GM23248 (cell line): ENCODE measurements at places on chromosomes 3 and 15. TPM values are rescaled to one million over a fixed set of nuclear protein-coding genes. Genes with fewer than 3 reads are reported as not detected.

DNA sequence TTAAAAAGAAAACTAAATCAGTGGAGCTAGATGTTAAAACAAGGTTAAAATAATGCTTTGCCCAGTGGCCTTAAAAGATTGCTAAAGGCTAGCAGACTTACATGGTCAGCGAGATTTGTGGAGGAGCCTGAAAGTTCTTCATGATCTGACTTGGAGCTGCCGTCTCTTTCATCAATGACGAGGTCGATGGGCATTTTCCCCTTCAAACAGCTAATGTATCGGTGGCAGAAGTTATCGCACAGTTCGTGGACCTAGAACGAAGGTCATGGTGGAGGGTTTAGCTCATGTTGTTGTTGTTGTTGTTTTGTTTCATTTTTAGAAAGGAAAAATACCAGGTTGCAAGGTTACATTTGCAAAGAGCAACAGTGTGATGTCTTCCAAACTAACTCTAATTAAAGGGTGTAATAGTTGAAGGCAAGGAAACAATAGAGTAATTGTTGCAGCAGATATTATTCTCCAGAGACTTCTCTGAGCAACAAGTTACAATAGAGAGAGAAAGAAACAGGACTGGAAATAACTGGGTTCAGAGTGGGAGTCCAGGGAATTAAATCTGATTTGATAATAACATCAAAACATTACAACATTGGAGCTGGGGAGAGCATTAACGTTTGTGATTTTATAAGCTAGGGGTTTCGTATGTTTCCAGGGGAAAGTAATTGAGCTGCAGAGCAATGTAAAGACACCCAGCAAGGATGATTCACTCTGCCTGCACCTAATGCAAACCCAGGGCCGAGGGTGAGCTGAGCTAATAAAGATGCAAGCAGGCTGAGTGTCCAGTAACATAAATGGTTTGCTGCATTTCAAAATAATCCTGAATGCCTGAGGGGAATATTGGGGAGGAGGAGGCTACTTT lies 6.6 kb downstream of the MEIS2 start:
- H3K27me3 ChIP-seq, result no peaks in the 10 kb centered on the region
- H3K4me1 ChIP-seq, result peaks cover 50% of the 10 kb centered on the region
- H3K27ac ChIP-seq, result peak overlapping the region; percentile 71
- DNase-seq, result peak; percentile 80
- peaks cover 44% of the 10 kb centered on the region for H3K36me3 ChIP-seq
- 0 out of 2 replicates have a peak overlapping the region, but pooled peaks have one; percentile 6 for H3K4me3 ChIP-seq

NRG4 gene
- not detected in 2 replicates for total RNA-seq

GRCh38 chr3:23055733-23056376 lies 147.3 kb upstream of the UBE2E2 start:
- H3K27me3 ChIP-seq, result peaks cover 52% of the 10 kb centered on the region
- no peaks in the 10 kb centered on the region for H3K36me3 ChIP-seq

DNA sequence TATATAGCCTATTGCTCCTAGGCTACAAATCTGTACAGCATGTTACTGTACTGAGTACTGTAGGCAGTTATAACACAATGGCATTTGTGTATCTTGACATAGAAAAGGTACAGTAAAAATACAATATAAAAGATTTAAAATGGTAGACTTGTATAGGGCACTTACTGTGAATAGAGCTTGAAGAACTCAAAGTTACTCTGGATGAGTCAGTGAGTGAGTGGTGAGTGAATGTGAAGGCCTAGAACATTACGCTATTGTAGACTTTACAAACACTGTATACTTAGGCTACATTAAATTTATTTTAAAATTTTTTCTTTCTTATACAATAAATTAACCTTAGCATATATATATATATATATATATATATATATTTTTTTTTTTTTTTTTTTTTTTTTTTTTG lies 140.0 kb upstream of the UBE2E1 start:
- H3K4me3 ChIP-seq, result no peak overlapping the region
- peaks cover 35% of the 10 kb centered on the region for H3K4me1 ChIP-seq
- H3K36me3 ChIP-seq, result no peaks in the 10 kb centered on the region
- DNase-seq, result peak; percentile 60

PTPN9 gene
- total RNA-seq, result 28.8 and 30.6 TPM in 2 replicates

DNA sequence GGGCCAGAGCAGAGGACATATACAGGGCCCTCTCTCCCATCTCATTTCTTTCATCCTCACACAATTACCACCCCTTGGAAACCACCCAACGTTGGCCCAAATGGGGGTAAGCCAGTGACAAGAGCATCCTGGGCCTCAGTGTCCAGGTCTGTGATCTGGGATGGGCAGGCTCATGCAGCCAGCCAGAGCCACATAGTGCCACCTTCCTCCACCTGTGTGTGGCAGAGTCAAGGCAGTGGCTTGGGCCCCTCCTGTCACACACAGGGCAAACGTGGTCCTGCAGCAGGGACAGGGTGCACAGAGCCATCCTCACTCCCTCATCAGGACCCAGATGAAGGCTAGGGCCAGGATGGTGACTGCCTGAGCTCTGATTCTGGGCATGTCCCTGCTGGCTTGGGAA lies 2.3 kb upstream of the MYL3 start:
- no peak overlapping the region for H3K27ac ChIP-seq
- no peak for DNase-seq
- no peaks in the 10 kb centered on the region for H3K36me3 ChIP-seq
- H3K4me3 ChIP-seq, result no peak overlapping the region
- no peaks in the 10 kb centered on the region for H3K27me3 ChIP-seq
- peaks cover 9% of the 10 kb centered on the region; the same call in 1 of the 2 replicates for H3K4me1 ChIP-seq

DNA sequence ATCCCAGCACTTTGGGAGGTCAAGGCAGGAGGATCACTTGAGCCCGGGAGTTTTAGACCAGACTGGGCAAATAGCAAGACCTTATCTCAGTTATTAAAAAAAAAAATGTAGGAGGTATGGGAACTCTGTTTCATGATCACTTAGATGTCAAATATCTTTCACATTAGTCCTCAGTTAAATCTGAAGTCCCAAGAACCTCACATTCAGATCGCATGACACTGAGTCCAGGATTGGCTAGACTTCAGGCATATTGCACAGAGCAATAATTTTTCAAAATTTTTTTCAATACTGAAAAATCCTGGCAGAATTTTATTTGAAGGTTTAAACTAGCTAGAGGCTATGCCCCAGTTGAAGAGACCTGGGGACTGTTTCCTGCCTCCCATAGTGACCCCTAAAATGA lies 56.3 kb upstream of the ZNF148 start:
- H3K27ac ChIP-seq, result peak overlapping the region; percentile 51
- H3K27me3 ChIP-seq, result no peaks in the 10 kb centered on the region
- H3K36me3 ChIP-seq, result no peaks in the 10 kb centered on the region
- H3K4me3 ChIP-seq, result no peak overlapping the region

SERPINI1 gene
- total RNA-seq, result 7.3 and 25.3 TPM in 2 replicates

DNA sequence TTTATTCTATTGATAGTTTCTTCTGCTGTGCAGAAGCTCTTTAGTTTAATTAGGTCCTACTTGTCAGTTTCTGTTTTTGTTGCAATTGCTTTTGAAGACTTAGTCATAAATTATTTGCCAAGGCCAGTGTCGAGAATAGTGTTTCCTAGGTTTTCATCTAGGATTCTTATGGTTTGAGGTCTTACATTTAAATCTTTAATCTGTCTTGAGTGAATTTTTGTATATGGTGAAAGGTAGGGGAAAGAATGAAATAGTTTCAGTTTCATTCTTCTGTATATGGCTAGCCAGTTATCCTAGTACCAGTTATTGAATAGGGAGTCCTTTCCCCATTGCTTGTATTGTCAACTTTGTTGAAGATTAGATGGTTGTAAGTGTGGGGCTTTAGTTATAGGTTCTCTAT lies 10.6 kb upstream of the GCSAM start:
- H3K27me3 ChIP-seq, result no peaks in the 10 kb centered on the region; the same call in 1 of the 2 replicates
- H3K4me3 ChIP-seq, result no peak overlapping the region
- H3K27ac ChIP-seq, result no peak overlapping the region
- no peaks in the 10 kb centered on the region for H3K4me1 ChIP-seq
- DNase-seq, result no peak

DNA sequence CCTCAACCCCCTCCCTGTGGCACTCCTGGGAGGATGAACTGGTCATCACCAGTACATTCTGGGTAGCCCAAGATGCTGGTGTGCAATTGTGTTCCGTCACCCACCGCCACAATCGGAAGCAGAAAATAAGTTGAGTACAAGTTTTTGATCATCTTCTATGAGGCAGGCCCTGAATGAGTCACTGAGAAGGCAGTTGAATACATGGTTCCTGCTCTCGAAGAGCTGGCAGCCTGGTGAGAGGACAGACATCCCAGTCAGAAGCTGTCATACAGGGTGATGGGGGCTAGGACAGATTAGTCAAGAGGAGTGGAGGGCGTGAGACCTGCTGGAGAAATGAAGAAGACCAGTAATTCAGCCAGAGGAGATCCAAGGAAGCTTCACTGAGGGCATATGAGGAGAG lies 6.2 kb downstream of the CEMIP start:
- peak; percentile 73 for DNase-seq
- no peaks in the 10 kb centered on the region for H3K27me3 ChIP-seq
- peaks cover 24% of the 10 kb centered on the region for H3K36me3 ChIP-seq
- peaks cover 27% of the 10 kb centered on the region for H3K4me1 ChIP-seq
- no peak overlapping the region for H3K27ac ChIP-seq

EIF3J gene
- total RNA-seq, result 25.2 and 37.8 TPM in 2 replicates

DNA sequence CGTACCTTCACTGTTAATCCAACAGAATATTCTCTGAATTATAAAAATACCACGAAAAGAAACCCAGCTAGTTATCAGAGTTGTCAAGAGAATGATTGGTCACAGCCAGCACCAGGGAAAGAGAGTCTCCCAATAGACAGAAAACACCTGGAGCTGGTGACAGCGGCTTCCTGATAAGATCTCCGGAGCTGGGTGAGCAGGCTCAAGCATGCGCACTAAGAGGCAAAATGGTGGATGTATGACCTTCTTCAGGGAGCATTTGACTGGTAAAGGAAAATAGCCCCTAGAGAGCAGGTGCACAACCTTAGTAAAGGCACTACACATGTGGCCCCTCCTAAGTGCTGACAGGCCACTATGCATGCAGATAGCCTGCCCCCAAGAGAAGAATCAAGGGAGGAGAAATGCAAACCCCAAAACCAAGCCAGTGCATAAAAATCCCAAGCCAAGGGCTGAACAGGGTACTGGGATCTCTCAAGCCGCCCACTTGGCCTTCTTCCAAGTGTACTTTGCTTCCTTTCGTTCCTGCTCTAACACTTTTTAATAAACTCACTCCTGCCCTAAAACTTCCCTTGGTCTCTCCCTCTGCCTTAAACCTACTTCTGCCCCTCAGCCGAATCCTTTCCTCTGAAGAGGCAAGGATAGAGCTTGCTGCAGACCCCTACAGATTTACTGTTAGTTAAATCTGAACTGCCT lies 93.2 kb downstream of the UACA start:
- H3K27ac ChIP-seq, result no peak overlapping the region
- no peak overlapping the region for H3K4me3 ChIP-seq
- H3K36me3 ChIP-seq, result peaks cover 83% of the 10 kb centered on the region
- DNase-seq, result no peak
- no peaks in the 10 kb centered on the region for H3K27me3 ChIP-seq

C2CD4A gene
- not detected in 2 replicates for total RNA-seq

GRCh38 chr15:48190932-48191573 lies 412 bp upstream of the CTXN2 start:
- H3K27ac ChIP-seq, result no peak overlapping the region
- peak; percentile 66 for DNase-seq
- H3K27me3 ChIP-seq, result no peaks in the 10 kb centered on the region
- H3K4me1 ChIP-seq, result no peaks in the 10 kb centered on the region
- no peak overlapping the region for H3K4me3 ChIP-seq
- no peaks in the 10 kb centered on the region for H3K36me3 ChIP-seq

SLC12A1 gene
- total RNA-seq, result not detected in 2 replicates

GMNC gene
- total RNA-seq, result not detected in 2 replicates
